ENCODE measurements at places on chromosomes 1 and 21.

GRCh38 chr1:106843518-106843917 lies 213.0 kb upstream of the PRMT6 start:
- DNase-seq: no peak

DNA sequence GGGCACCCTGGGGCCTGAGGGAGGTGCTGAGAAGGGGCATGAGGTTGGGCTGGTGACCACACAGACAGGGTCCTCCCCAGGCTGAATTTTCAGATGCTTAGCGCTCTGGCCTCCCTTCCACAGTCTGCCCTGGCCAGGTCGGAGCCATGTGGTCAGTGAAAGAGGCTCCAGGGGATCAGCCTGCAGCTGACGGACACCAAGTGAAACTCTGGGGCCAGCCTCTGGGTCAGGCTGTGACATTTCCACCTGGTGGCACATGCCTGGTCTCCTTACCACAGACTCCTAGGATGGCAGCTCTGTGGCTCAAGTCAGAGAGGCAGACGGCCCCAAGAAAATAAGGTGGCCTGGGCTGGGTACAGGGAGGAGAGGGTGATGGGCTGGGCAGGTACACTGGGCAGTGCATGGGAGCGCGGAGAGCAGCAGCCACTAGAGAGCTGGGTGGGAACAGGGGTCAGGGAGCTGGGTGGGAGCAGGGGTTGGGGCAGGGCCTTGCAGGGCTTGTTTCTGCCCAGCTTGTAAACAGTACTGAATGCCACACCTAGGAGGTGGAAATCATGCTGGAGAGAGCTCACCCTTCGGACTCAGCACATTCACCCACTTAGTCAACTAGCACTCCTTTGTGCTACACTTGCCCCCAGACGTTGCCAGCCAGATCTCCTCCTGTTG lies 20.7 kb upstream of the ADARB1 start:
- no peak for DNase-seq

DNA sequence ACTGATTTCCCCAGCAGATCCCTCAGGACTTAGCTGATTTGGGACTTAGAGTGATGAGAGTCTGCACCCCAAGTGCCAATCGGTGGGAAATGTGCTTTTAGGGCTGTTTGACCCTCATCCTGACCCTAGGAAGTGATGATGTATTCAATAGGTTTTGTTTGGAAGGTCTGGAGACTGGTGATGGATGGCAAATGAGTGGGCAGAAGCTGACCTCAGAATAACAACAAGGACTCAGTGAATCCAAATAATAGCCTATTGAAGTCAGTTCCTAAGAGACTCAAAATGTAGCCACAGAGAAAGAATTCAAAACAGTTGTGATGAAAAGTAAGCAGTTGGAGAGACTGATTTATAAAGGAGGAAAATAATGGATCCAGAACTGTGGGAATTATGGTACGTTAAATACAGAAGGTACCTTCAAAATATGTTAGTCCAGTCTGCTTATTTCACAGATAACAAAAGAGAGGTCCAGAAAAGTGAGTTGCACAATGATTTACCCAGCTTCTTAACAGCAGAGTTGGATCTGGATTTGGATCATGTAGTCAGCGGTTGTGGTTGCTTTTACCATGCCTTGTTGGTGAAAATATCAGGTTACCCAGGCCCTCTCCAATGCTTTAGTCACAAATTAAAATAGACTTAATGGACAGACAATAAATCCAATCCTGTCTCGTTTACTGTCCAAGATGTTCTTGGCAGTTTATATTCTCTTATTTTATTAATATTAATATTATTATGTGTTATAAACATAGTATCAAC lies 123.0 kb upstream of the PTBP2 start:
- no peak for DNase-seq

DNA sequence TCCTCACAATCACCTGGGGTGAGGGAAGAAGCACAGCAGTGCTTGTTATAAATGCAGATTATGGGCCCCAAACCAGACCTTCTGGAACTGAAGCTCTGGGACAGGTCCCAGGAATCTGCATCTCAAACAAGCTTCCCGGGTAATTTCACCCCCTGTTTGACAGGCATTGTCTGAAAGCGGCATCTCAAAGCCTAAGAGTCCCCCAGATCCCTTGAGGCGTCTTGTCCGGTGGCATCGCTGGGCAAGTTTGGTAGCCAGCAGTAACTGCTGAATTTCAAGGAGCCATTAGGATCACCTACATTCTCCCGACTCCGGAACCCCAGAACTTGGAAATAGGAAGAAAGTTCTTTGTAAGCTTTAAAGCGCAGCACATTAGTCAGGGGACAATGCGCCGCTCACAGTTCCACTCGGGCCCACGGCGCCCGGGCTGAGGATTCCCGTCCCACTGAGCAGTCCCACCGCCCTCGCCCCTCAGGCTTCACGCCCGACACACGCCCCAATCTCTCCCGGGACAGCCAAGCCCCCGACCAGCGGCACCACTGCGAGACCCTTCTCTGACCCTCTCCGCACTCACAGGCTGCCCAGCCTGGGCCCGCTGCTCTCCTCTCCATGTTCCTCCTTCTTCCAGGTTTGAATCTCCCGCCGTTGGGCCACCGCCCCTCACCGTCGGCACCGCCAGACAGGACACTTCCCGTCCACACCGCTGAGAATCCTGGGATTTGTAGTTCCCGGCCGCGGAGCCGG lies at the start of gene IQGAP3:
IQGAP3 (minus strand) TSS at position 647 of the 744 bp plus-strand sequence; CDS start at position 611, 36 bp downstream.
- peak; percentile 82 for DNase-seq

DNA sequence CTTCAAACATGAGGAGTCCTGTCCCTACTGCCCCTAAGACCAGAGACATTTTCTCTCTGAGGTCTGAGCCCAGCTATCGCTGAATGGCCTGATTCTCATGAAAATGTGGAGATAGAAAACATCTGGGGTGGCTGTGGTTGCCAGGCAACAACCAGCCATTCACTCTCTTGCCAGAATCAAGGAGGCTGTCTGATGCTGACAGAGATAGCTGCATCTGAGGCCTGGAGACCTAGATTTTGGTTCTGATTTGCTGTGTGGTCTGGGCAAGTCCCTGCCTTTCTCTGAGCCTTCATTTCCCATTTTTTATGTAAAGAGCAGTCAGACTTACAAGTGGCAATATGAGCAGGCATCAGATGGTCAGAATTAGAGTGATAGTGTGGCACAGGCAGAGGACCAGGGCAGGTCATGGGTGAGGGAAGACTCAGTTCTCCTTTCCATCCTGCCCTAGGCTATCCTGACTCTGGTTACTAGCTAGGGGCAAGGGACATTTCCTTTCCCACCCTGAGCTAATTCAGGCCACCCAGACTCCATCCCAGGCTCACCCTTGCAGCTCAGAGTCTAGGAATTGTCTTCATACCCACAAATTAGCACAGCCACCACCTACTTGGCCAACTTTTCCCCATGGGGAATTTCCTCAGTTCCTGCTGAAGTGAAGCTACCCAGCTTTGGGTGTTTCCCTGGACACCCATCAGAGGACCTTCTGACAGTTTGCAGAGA lies 20.0 kb upstream of the RNF19B start:
- peak; percentile 79 for DNase-seq

GRCh38 chr1:199202331-199202730 lies 563.5 kb downstream of the PTPRC start:
- no peak for DNase-seq

GRCh38 chr1:62946511-62946910 lies 162.6 kb downstream of the ATG4C start:
- no peak for DNase-seq

GRCh38 chr1:236167578-236167977 lies 25.2 kb downstream of the GPR137B start:
- DNase-seq: no peak

- DNase-seq: no peak
Observed at GRCh38 chr1:26915204-26915842, 1.5 kb upstream of the NR0B2 start.

DNA sequence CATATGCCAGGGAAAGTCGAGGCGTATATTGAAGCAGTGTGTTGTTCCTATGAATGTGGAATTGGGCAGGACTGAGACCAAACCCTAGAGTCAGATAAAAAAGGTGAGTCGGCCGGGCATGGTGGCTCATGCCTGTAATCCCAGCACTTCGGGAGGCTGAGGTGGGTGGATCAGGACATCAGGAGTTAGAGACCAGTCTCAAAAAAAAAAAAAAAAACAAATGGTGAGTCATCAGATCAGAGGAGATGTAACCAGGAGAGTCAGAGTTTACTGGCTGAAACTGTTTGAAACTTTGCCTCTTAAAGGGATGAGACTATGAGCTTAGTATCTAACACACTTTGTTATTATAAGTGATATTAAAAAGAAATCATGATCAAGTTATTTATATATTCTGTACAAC lies 26.4 kb upstream of the SYCP1 start:
- DNase-seq: no peak

DNA sequence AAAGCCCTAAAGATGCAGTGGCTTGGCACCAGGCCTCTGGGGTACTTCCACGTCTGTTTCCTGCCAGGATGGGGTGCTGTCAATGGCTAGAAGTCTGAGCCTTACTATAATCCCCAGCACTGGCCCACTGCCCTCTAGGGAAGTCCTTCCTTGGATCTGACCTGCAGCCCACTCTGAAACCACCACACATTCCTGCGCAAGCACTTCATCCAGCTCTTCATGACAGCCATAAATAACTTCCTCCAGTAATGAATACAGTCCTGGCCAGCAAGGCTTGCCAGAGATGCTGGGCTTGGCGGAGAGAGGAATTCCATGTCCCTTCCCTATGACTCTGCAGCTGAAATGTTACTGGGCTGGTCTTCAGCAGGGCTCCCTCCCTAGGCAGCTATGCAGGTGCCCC lies 32.6 kb downstream of the ALPL start:
- no peak for DNase-seq

GRCh38 chr1:180160357-180160756 lies 5.7 kb downstream of the QSOX1 start:
- no peak for DNase-seq

GRCh38 chr1:54325703-54326461 lies 80.3 kb downstream of the SSBP3 start:
- DNase-seq: no peak

DNA sequence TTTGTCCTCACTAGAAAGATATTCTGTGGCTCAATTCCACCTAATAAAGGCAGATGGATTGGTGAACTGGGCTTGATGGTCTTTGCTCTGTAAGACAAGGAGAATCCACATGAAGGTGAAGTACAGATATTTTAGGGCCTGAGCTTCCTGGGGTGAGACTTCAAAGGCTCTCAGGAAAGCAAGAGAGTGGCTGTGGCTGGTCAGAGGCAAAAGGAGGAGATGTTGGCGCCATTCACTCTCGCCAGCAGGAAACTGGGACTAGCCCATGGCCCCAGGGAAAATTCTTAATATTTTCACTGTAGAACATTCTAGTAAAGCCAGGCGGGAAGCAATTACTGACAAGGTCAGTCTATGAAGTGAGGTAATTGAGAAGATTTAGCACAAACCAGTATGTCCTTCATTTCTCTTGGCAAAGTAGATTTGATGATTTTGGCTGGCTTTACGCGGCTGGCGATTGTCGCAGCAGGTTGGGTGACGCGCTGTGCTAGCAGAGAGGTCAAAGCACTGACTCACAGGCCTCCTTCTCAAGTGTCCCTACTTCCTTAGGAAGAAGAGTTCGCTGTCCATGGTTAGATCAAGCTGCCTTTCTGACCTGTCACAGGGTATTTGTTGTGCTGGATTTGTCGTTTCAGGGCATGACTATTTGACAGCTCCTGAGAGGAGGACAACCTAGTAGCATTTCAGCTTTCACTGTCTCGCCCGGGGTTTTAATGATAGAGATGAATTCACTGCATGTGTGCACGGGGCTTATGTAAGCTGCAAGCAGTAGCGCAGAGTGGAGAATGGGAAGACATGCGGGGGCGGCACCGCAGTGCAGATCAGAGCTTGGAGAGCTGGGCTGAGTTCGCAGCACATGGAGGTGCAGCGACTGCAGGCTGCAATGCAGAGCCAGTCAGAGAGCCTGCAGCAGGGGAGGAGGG lies 32.7 kb downstream of the XCL1 start:
- no peak for DNase-seq

GRCh38 chr1:27863538-27863915 lies 8.8 kb upstream of the THEMIS2 start:
- no peak for DNase-seq

GRCh38 chr1:154553056-154554030 lies 5.1 kb downstream of the UBE2Q1 start:
- no peak for DNase-seq
